T-helper 17 cell (primary cell): ENCODE measurements at places on chromosomes 16 and 17.
A peak's percentile ranks its signal among the peaks of the same experiment; 100 is the strongest.

GRCh38 chr16:2019518-2019920 is at the start of gene NPW:
NPW (plus strand) TSS chr16:2019785.
- no peak for DNase-seq

DNA sequence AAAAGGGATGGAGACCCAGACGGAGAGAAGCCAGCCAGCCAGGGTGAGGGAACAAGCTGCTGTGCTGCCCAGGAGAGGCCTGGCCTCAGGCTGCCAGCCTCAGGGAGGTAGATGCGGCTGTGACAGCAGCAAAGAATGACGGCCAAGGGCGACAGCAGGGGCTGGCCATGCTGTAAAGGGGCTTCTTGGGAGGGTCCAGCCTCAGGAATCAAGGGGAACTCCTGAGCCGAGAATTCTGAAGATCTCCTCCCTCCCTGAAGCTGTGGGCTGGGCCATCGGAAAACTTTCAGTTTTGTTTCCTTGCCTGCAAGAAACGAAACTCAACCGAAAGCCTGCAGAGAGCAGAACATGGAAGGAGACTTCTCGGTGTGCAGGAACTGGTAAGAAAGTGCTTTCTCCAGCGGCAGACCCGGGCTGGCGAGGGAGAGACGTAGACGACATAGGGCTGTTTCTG is at the start of gene XAF1:
Gene XAF1 (plus strand): TSS at position 316 of the 454 bp plus-strand sequence. CDS start 33 bp downstream, at position 349.
- no peak for DNase-seq

GRCh38 chr17:72702998-72703397 is 389.5 kb downstream of the SLC39A11 start:
- no peak for DNase-seq

DNA sequence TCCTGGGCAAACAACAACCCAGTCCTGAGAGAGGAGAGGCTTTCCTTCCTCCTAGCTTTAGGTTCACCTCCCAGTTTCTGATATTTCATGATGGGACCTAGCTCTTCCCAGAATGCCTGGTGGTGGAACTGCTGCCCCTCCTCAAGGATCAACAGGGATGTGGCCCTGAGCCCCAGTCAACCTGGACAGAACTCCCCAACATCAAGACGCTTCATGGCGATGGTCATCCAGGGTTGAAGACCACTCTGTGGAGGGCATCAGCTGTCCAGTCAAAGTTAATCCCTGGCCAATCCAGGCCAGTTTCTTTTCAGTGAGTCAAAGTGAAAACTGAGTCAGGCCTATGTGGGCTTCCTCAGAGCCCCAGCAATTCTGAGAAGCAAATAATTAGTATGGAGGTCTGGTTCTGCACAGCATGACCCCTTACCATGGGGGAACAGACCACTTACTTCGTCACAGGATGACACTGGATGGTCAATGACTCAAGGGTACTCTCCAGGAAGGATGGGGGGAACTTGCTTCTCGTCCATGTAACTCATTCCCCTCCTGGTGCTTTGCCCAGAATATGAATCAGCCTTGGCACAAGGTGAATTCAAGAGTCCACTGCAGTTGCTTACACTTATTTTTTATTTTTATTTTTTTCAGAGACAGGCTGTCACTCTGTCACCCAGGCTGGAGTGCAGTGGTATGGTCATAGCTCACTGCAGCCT is 14.7 kb upstream of the XYLT2 start:
- DNase-seq = no peak

GRCh38 chr17:50129728-50130558 is at the start of gene SAMD14:
SAMD14 (minus strand) TSS chr17:50130160; CDS start chr17:50124959, 5,201 bp downstream.
- peak; percentile 51 for DNase-seq
